ENCODE measurements at places on chromosomes 7 and 10.

- DNase-seq = no peak
Measured at GRCh38 chr10:93437086-93437945, 44.8 kb downstream of the MYOF start.

DNA sequence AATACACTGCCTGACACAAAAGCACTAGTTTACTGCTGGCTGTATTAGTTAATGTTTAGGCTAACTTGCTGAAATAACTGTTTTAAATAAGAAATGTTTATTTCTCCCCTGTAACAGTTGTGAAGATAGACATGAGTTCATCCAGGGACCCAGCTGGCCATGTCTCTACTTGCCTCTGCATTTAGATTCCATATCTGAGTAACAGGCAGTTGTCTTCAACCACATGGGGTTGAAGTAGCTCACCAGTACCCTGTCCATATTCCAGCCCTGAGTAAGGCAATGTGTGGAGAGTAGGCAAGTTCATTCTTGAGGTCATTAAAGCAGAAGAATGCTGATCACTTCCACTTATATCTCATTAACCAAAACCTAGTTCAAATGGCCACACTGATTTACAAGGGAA lies 31.1 kb upstream of the RSBN1L start:
- no peak for DNase-seq

DNA sequence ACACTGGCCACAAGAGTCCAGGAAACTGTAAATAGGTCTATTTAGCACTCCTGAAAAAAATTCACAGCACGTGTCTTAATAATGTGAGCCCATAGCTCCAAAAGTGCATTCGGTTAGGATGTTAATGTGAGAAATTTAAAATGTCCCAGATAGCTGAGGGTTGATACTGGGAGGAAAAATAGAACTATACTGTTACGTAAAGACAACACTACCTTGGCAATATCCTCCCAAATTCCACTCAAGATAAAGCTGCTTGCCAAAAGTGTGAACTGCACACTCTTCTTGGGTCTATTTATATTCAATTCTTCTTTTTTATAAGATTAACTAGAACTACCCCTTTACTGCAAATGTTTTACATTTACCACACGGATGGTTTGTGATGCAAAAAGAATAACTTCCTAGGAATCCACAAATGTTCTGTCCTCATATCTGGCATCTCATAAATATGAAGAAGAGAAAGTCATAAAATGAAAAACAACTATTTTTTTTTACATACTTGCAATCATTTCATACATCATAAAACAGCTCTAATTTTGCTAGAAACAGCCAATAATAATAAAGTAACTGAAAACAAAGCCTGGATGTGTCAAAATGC lies 10.4 kb downstream of the RAB11FIP2 start:
- DNase-seq = no peak

DNA sequence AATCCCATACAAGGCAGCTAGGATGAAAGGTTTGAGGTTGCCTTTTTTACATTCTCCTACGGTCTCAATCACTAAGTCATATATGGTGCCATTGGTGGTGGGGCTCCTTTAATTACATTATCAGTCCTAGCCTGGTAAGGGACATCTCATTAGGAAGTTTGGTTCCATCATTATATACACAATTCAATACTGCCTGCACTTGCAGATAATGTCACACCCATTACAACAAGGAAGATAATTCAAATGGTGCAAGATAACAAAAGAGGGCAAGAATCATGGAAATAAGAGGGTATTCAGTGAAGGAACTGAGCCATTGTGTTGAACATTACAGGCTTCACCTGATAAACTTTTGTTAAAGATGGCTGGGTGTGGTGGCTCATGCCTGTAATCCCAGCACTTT lies 1.7 kb upstream of the TMEM248 start:
- no peak for DNase-seq

- no peak for DNase-seq
Measured at GRCh38 chr10:84540022-84540616, 211.7 kb downstream of the CCSER2 start.

GRCh38 chr7:54774785-54775740 lies 16.1 kb upstream of the SEC61G start:
- no peak for DNase-seq

- DNase-seq = no peak
Measured at GRCh38 chr10:2974503-2975207, 92.7 kb upstream of the PFKP start.

DNA sequence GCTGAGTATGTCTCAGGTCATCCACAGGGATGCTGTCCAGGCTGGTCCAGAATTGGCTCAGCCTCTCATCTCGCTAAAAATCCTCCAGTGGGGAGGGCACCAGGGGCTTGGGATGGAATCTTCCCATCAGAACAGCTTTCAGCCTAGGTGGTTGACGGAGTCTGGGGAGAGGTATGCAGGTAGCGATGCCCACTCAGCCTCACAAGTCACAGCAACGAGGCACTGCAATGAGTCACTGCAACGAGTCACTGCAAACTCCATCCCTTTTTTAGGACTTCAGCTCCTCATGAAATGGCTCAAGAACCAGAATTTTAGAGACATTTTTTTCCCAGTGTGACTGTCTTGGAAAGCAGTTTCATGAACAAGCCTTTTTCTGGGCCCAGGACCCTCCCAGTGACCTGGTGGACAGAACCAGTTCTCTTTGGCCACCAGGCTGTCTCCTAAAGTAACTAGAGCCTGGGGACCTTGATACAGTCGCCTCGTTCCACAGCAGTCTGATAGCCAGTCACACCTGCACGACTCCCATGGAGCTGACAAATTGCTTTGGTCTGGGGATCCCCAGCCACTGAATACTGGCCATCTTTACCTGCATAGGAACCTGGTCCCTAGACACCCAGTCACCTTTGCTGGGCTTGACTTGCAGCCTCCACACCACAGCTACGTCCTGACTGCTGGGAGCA lies 41.3 kb upstream of the PPP2R2D start:
- no peak for DNase-seq

- no peak for DNase-seq
Measured at GRCh38 chr10:79393924-79394610, 46.8 kb downstream of the PPIF start.

DNA sequence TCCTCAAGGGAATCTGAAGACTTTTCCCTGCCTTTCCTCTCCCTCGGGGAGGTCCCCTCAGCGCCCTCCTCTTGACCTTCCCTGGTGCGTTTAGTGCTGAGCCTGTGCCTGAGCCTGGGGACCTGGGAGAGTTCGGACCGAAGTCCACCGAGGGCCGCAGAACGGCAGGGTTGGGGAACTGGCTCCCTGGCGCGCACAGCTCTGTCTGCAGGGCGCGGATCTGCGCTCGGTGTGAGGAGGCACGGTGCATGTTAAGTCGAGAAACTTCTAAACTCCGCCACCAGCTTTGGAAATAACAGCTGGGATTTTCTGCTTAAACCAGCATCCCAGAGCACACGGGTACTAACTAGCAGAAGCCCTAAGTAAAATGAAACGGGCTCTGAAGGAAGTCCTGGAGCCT lies 44.2 kb upstream of the SLC29A4 start:
- no peak for DNase-seq

- peak; percentile 52 for DNase-seq
Measured at GRCh38 chr10:5629303-5630111, 36.9 kb downstream of the ASB13 start.

DNA sequence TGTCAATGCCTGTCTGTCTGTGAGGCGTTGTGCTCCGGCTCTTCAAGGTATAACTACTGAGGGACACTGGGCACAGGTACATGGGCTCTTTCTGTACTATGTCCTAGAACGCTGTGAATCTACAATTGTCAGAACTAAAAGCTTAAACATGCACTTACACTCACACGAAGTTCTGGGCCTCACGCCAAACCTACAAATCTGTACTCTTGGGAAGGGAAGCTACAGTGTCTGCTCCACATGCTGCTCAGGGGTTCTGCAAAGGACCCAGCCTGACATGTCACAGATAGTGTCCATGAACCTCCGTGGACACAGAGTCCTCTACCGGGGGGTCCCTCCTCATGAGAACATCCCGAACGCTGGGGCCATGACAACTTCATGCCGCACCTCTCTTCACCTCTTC lies 268.7 kb downstream of the WDR37 start:
- DNase-seq = no peak

DNA sequence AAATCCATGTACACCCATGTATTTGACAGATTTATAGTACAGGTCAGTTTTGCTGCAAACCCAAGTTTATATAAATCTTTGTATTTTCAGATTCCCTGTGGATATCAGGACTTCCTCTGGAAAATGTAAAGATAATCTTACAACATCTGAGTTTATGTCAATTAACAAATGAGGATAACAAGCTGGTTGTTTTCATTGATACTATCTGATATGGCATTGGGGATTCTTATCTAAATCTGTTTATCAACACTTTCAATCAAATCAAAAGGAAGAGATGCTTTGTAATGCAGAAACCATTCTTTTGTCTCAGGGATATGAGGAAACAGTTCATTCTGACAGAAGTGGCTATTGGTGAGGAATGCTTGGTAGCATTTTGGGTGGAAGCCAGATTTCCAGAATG lies 64.9 kb upstream of the FAM204A start:
- no peak for DNase-seq

- peak; percentile 41 for DNase-seq
Measured at GRCh38 chr10:3067118-3067858, at the start of gene PFKP. PFKP (plus strand) TSS chr10:3067548; CDS start chr10:3067596, 48 bp downstream.

DNA sequence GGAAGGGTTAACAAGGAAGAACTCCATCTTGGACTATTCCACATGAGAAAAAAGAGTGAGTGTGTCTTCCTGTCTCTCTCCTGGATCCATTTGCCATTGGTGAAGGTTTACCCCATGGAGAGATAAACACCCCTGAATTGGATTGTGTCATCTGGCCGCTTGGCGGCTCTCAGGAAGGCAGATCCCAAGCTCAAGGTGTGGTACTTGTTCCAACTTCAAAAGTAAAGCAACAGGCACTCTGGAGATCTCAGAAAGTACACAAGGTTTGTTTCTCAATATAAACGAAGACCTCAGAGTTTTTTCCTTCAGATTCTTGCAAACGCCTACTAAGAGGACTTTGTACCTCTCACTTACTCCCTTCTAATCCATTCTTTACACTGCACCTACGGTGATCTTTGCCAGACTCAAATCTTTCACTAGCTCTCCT lies 116.7 kb downstream of the REEP3 start:
- no peak for DNase-seq

- DNase-seq = no peak
Measured at GRCh38 chr10:72948762-72949161, 5.8 kb downstream of the PLA2G12B start.

DNA sequence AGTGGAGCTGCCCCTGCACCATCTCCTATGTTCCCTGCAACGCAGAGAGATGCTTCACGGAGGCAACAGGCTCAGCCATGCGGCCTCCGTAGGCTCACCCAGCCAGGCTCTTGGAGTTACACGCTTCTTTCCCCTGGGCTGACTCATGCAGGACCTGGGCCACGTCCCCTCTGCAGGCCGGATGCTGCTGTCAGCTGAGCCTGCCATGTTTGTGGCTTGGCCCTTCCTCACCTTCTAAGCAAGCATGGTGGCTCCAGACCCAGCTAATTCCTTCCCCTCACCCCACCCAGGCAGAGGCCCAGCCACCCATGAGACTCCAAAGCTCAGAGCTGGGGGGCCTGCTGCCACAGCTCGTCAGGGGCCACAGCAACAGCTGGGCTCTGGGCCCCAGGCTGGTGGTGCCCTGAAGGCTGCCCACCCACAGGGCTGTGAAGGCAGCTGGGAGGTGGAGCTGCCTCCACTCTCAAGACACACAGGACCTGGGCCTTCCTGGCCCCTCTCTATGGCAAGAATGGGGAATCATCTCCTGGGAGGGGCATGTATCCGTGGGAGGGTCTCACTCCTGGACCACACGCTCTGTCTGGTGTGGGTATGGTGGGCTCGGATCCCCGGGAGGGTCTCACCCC lies 219.6 kb downstream of the ELFN1 start:
- no peak for DNase-seq

DNA sequence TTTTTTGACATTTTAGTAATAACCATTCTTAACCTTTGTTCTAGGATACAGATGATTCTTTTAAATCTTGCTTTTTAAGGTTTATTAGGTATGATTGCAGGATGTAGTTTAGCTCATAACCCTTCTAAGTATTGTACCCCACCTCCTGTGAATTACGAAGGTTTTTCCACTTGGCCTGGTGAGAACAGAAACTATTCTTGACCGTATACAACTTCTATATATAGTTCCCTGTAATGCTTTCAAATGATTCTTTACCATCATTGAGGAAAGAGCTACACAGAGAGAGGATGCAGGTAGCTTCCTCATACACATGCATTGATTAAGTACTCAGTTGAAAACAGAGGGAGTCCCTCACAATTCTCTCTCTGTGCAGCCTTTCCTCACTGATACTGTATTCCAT lies 86.3 kb downstream of the PALS2 start:
- no peak for DNase-seq

- no peak for DNase-seq
Measured at GRCh38 chr10:103041391-103041790, 123.3 kb downstream of the CNNM2 start.

DNA sequence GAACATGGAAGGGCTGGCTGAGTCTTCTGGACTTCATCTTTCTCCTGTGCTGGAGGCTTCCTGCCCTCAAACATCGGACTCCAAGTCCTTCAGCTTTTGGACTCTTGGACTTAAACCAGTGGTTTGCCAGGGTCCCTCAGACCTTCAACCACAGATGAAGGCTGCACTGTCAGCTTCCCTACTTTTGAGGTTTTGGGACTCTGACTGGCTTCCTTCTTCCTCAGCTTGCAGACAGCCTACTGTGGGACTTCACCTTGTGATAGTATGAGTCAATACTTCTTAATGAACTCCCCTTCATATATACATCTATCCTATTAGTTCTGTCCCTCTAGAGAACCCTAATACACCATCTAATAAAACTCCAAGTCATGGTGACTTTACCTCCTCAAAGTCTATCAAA lies 4.0 kb upstream of the CLEC5A start:
- DNase-seq = no peak

DNA sequence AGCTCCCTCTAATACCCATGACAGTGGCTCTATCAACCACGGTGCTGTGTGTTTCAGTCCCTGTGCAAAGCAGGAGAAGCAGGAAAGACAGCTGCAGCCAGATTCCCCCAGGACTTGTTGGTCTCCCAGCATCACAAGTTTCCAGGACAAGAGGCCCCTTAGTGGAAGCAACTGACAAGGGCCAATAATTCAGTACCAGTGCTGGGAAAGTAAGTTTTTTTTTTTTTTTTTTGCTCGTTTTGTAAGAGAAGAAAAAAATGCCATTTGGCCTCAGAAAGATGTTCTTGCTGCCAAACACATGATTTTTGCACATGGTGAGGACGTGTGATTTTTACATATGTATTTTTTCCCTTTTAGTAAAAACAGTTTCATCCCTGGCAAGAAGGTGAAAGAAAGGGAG lies 284.2 kb upstream of the ZMIZ1 start:
- no peak for DNase-seq

DNA sequence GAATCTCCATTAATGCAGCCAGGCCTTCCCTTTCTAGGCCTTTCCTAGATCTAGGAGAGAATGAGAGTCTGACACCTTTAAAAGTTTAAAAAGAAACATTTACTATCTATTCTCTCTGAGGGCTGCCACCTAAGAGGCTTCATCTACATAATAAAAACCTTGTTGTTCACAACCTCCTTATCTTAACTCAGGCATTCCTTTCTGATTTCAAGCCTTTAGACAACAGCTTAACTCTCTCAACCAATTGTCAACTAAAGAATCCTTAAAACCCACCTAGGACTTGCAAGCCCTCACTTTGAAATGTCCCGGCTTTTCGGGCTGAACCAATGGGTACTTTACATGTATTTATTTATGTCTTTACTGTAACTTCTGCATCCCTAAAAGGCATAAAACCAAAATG lies 64.3 kb upstream of the RET start:
- no peak for DNase-seq

- no peak for DNase-seq
Measured at GRCh38 chr7:122689346-122690109, 9.4 kb downstream of the RNF133 start.
